Glutamatergic neuron (in vitro differentiated cells): ENCODE measurements at places on chromosomes 2 and 18. TPM values are rescaled to one million over a fixed set of nuclear protein-coding genes. Genes with fewer than 3 reads are reported as not detected.

Gene FLACC1
- total RNA-seq = 1.2 TPM

Gene EPHA4
- total RNA-seq = 57.2 TPM

GRCh38 chr2:235468978-235469655, 24.7 kb upstream of the AGAP1 start:
- H3K27me3 ChIP-seq = peaks cover 1% of the 10 kb centered on the region
- no peak overlapping the region for H3K4me3 ChIP-seq
- no peaks in the 10 kb centered on the region for H3K36me3 ChIP-seq
- H3K4me1 ChIP-seq = no peaks in the 10 kb centered on the region
- DNase-seq = no peak

DNA sequence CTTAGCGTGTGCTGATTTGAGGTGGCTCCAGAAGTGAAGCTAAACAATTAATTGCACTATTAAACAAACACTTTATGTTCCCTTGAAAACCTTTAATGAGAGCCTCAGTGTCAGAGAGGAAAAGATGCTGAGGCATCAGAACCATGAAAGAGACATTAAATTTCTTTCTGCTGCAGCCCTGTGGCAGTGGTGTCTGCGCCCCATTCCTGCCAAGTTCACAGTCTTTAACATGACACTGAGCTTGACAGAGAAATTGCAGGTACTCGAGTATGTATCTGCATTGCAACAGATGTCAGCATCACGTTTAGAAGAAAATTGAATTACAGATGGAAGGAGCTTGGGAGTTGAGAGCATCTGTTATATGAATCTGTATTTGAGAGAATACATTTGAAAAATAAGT, 111.3 kb upstream of the CREB1 start:
- no peaks in the 10 kb centered on the region for H3K27me3 ChIP-seq
- no peak overlapping the region for H3K27ac ChIP-seq
- H3K4me1 ChIP-seq = peaks cover 12% of the 10 kb centered on the region
- H3K4me3 ChIP-seq = no peak overlapping the region
- DNase-seq = no peak

DNA sequence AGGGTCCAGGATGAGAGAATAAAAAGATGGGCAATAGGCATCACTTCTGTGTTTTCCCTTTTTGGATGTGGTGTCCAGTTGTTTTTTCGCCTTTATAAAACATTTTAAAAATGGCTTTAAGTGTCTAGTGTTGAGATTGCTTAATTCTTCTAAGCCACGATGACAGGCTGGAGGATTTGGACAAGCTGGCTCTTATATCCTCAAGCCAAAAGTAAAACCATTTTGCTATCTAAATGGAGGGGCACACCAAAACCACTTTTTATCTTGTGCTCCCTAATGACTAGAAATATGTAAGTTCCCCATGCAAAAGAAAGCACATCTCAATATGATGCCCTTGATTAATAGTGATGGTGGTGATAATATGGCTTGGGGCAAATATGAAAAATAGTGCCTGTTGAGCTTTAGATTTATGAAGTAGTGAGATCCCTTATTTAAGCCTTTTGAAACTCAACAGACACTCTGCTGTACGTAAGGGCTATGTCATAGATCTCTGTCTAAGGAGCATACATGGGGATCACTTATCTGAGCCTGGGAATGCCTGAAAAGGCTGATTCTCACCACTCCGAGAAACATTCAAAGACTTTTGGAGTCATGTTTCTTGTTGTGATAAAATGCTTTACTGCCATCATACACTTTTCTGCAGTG, 185.5 kb downstream of the KCNS3 start:
- H3K4me3 ChIP-seq = no peak overlapping the region
- peaks cover 3% of the 10 kb centered on the region for H3K27me3 ChIP-seq
- peaks cover 9% of the 10 kb centered on the region for H3K4me1 ChIP-seq
- H3K36me3 ChIP-seq = no peaks in the 10 kb centered on the region
- no peak for DNase-seq
- no peak overlapping the region for H3K27ac ChIP-seq

GRCh38 chr18:57527556-57528229, 58.8 kb downstream of the FECH start:
- peak overlapping the region; percentile 39 for H3K4me3 ChIP-seq
- H3K27me3 ChIP-seq = peaks cover 24% of the 10 kb centered on the region
- peak overlapping the region; percentile 93 for H3K27ac ChIP-seq
- H3K36me3 ChIP-seq = peaks cover 18% of the 10 kb centered on the region
- peaks cover 60% of the 10 kb centered on the region for H3K4me1 ChIP-seq
- peak; percentile 45 for DNase-seq

GRCh38 chr2:5442736-5443135, 249.4 kb upstream of the SOX11 start:
- H3K27me3 ChIP-seq = no peaks in the 10 kb centered on the region
- no peak overlapping the region for H3K4me3 ChIP-seq
- H3K36me3 ChIP-seq = no peaks in the 10 kb centered on the region
- no peak overlapping the region for H3K27ac ChIP-seq
- no peak for DNase-seq

Gene STPG4
- total RNA-seq = 1.3 TPM

DNA sequence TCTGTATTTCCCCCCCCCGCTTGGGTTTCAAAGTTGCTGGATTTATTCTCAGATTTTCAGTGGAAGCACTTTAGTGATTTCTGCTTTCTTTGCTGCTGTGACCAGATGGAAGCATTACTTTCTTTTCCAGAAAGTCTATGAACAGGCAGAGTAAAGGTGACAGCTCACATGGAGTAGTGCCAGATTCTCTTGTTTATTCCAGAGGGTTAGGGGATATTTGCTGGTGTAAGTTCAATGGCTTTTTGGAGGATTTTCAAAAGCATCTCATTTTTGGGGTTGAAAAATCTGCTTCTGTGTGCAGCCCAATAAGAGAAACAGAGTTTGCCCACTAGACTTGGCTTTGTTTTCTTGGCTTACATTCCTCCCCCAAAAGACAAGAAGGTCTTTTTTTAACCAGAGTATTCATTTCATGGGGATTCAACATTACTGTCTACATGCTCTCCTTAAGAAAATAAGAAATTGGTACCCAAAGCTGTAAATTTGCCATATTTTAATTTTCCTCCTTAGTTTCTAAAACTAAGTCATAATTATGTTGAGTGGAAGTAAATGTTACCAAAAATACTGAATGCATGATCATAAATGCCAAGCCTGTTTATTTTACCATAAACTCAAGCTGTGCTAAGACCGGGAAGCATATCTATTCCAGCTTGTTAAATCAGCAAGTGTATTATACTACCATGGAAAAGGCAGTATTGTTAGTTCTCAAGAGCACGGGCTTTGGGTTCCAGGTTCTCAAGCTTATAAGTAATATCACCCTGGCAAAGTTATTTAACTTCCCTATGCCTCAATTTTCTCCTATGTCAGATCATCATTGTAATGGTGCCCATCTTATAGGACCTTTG, 557.2 kb downstream of the CPS1 start:
- DNase-seq = no peak
- peaks cover 10% of the 10 kb centered on the region for H3K4me1 ChIP-seq
- no peak overlapping the region for H3K27ac ChIP-seq
- no peaks in the 10 kb centered on the region for H3K36me3 ChIP-seq

- H3K4me1 ChIP-seq = peaks cover 9% of the 10 kb centered on the region
- no peak for DNase-seq
- H3K27ac ChIP-seq = peak overlapping the region; percentile 91
- H3K36me3 ChIP-seq = no peaks in the 10 kb centered on the region
- peaks cover 2% of the 10 kb centered on the region for H3K27me3 ChIP-seq
These were observed 412 bp downstream of the GPD2 start for GRCh38 chr2:156436497-156437085.

DNA sequence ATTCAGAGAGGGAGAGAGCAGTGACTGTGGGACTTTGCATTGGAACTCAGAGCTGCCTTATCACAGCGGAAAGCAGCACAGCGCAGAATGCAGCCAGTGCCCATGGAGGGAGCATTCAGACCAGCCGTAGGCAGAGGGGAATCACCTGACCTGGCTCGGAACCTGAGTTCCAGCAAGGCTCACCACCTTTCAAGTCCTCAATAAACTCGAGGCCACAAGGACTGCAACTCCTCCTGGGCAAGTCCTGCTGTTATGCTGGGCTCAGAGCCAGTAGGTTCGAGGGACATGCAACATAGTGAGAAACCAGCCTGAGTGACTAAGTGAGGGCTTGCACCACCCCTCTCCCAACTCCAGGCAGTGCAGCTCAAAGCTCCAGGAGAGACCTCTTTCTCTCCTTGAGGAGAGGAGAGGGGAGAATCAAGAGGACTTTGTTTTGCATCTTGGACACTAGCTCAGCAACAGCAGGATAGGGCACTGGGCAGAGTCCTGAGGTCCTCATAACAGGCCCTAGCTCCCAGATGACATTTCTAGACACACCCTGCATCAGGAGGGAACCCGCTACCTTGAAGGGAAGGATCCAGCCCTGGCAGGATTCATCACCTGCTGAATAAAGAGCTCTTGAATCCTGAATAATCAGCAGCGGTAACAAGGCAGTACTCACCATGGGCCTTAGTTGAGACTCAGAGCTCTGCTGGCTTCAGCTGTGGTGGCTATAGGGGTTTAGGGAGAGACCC, 136.8 kb upstream of the OTOS start:
- peaks cover 2% of the 10 kb centered on the region for H3K27me3 ChIP-seq
- peaks cover 8% of the 10 kb centered on the region for H3K36me3 ChIP-seq
- no peaks in the 10 kb centered on the region for H3K4me1 ChIP-seq
- no peak overlapping the region for H3K4me3 ChIP-seq

Gene PRADC1
- total RNA-seq = 26.8 TPM

GRCh38 chr2:61763605-61764034, 90.2 kb downstream of the FAM161A start:
- peaks cover 3% of the 10 kb centered on the region for H3K27me3 ChIP-seq
- DNase-seq = peak; percentile 78
- H3K36me3 ChIP-seq = no peaks in the 10 kb centered on the region
- peak overlapping the region; percentile 93 for H3K27ac ChIP-seq
- peak overlapping the region; percentile 96 for H3K4me3 ChIP-seq

GRCh38 chr2:213002383-213002782, 149.0 kb downstream of the IKZF2 start:
- H3K4me1 ChIP-seq = no peaks in the 10 kb centered on the region
- H3K27ac ChIP-seq = no peak overlapping the region
- no peak for DNase-seq
- H3K4me3 ChIP-seq = no peak overlapping the region
- no peaks in the 10 kb centered on the region for H3K27me3 ChIP-seq
- no peaks in the 10 kb centered on the region for H3K36me3 ChIP-seq

GRCh38 chr2:88751768-88752167, 60.3 kb downstream of the RPIA start:
- no peaks in the 10 kb centered on the region for H3K4me1 ChIP-seq
- H3K27ac ChIP-seq = no peak overlapping the region
- H3K27me3 ChIP-seq = peaks cover 3% of the 10 kb centered on the region

GRCh38 chr2:9594366-9595054, 36.3 kb downstream of the YWHAQ start:
- no peak overlapping the region for H3K4me3 ChIP-seq
- no peaks in the 10 kb centered on the region for H3K27me3 ChIP-seq
- H3K36me3 ChIP-seq = peaks cover 16% of the 10 kb centered on the region
- peaks cover 10% of the 10 kb centered on the region for H3K4me1 ChIP-seq

- no peak for DNase-seq
- peaks cover 19% of the 10 kb centered on the region for H3K36me3 ChIP-seq
- peaks cover 1% of the 10 kb centered on the region for H3K4me1 ChIP-seq
These were observed 26.0 kb downstream of the CROCC2 start for GRCh38 chr2:240932001-240932723.

Gene PLCL1
- total RNA-seq = 28.8 TPM

DNA sequence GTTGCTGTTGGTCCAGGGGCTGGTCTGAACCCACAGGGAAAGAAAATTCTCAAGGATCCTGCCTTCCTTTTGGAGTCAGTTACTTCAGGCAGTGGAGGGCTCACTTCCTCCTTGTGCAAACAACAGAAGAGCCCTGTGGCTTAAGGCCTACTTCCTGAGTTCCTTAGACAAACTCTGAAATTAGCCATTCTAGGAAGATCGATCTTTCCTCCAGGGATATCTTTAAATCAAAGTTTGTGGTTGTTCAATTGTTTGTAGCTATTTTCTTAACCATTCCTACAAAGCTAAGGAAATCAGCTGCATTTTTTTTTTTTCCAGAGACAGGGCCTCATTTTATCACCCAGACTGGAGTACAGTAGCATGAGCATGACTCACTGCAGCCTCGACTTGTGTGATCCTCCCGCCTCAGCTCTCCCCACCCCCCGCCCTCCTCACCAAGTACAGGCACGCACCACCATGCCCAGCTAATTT, 156.0 kb downstream of the TANC1 start:
- peaks cover 14% of the 10 kb centered on the region for H3K4me1 ChIP-seq
- H3K4me3 ChIP-seq = no peak overlapping the region
- DNase-seq = no peak
- H3K27me3 ChIP-seq = peaks cover 2% of the 10 kb centered on the region
- no peak overlapping the region for H3K27ac ChIP-seq

DNA sequence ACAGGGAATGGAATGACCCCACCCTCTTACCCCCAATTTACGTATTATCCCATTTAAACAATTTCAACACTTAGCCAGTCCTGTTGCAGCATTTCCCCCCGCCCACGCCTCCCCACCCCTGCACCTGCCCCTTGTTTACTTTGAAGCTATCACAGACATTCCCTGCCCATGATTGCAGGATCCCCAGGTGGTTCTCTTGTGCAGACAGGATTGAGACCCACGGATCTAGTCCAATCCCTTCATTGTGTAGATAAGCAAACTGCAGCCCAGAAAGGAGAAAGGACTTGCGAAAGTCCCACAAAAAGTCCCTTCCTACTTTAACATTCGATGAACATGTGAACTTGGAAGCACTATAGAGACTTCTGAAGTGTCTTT, 38.9 kb downstream of the TMEM17 start:
- H3K4me1 ChIP-seq = no peaks in the 10 kb centered on the region
- H3K27me3 ChIP-seq = peaks cover 2% of the 10 kb centered on the region
- no peaks in the 10 kb centered on the region for H3K36me3 ChIP-seq
- no peak overlapping the region for H3K27ac ChIP-seq
- DNase-seq = no peak

DNA sequence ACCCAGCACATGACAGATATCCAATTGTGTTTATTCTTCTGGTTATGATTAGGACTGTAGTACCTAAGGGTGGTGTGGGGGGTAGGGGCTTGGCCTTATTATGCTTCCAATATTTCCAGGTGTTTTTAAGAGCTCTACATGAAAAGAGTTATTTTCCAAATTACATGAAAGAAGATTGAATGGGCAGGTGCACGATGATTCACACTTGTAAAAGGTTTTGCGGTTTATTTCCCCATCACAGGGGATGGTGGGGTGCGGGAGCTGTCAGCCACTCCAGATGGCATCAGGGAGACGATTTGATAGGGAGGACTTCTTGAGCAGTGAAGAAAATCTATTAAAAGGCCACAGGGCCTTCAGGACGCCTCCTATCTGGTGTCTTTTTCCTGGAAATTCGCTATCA, 15.1 kb upstream of the CCBE1 start:
- no peak overlapping the region for H3K4me3 ChIP-seq
- H3K4me1 ChIP-seq = no peaks in the 10 kb centered on the region
- H3K27ac ChIP-seq = no peak overlapping the region
- H3K36me3 ChIP-seq = peaks cover 4% of the 10 kb centered on the region
- DNase-seq = no peak

GRCh38 chr18:30712383-30712782, 330.2 kb downstream of the DSC3 start:
- H3K27me3 ChIP-seq = no peaks in the 10 kb centered on the region
- H3K4me1 ChIP-seq = no peaks in the 10 kb centered on the region
- H3K36me3 ChIP-seq = no peaks in the 10 kb centered on the region
- H3K4me3 ChIP-seq = no peak overlapping the region
- H3K27ac ChIP-seq = no peak overlapping the region
- no peak for DNase-seq

GRCh38 chr2:240507778-240508251, 50.0 kb downstream of the ANKMY1 start:
- H3K36me3 ChIP-seq = no peaks in the 10 kb centered on the region
- DNase-seq = no peak
- H3K4me1 ChIP-seq = no peaks in the 10 kb centered on the region
- H3K27me3 ChIP-seq = peaks cover 10% of the 10 kb centered on the region
- no peak overlapping the region for H3K4me3 ChIP-seq

Gene DSEL
- total RNA-seq = 12.2 TPM

Gene AKAIN1
- total RNA-seq = 14.1 TPM

Gene EFR3B
- total RNA-seq = 22.9 TPM
